SK-N-SH (cell line): ENCODE measurements at places on chromosomes 4 and X. TPM values are rescaled to one million over a fixed set of nuclear protein-coding genes. Genes with fewer than 3 reads are reported as not detected.

GRCh38 chrX:9211269-9211668, 177.3 kb upstream of the FAM9B start:
- DNase-seq = no peak
- H3K27ac ChIP-seq = no peak overlapping the region
- no peaks in the 10 kb centered on the region for H3K36me3 ChIP-seq
- no peaks in the 10 kb centered on the region for H3K27me3 ChIP-seq
- no peaks in the 10 kb centered on the region for H3K4me1 ChIP-seq
- H3K4me3 ChIP-seq = no peak overlapping the region

DNA sequence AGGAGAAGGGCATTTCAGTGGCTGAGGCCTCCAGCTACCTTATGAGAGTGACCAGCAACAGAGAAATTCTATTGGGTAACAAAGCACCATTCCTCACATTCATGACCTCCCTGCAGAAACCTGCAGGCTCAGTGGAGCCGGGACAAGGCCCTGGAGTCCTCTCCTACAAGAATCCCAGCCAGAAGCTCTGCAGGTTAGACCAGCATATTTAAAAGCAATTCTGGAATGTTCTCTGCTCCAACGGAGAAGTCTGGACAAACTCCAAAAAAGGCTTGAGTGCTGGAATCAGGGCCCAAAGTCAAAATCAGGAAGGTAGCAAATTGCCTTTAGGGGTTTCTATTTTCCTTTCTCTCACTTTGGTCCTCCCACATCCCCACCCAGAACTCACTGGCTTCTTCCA, 202.9 kb downstream of the SCFD2 start:
- H3K4me1 ChIP-seq = no peaks in the 10 kb centered on the region

- H3K4me1 ChIP-seq = peaks cover 53% of the 10 kb centered on the region
- H3K4me3 ChIP-seq = no peak overlapping the region; the same call in 1 of the 2 replicates
- H3K27ac ChIP-seq = peak overlapping the region; percentile 88
- H3K36me3 ChIP-seq = peaks cover 11% of the 10 kb centered on the region
These were observed 45.0 kb downstream of the TET2 start for GRCh38 chr4:105191621-105192210.

Gene TMEM150C
- 1.0 and 1.3 TPM in 2 replicates for polyA plus RNA-seq
